Left colon (tissue), 2 donors: ENCODE measurements at places on chromosomes 1 and 21. TPM values are rescaled to one million over a fixed set of nuclear protein-coding genes. Genes with fewer than 3 reads are reported as not detected.
A peak's percentile ranks its signal among the peaks of the same experiment; 100 is the strongest.

Gene OR1C1
- total RNA-seq = not detected

Gene KCNE1
- 1.2 TPM for total RNA-seq

Gene OR14C36
- not detected for total RNA-seq

Gene CD2
- total RNA-seq = 3.5 TPM

Gene ATP1B1
- total RNA-seq = 795 TPM

Gene MSH4
- 0.15 TPM for total RNA-seq

Gene MANEAL
- total RNA-seq = 7.0 TPM

Gene BTBD19
- 2.9 TPM for total RNA-seq

- DNase-seq = no peak
Observed at GRCh38 chr1:156657741-156658319, 15.9 kb downstream of the BCAN start.

- DNase-seq = no peak
Observed at GRCh38 chr1:116836099-116836498, 73.6 kb upstream of the PTGFRN start.

DNA sequence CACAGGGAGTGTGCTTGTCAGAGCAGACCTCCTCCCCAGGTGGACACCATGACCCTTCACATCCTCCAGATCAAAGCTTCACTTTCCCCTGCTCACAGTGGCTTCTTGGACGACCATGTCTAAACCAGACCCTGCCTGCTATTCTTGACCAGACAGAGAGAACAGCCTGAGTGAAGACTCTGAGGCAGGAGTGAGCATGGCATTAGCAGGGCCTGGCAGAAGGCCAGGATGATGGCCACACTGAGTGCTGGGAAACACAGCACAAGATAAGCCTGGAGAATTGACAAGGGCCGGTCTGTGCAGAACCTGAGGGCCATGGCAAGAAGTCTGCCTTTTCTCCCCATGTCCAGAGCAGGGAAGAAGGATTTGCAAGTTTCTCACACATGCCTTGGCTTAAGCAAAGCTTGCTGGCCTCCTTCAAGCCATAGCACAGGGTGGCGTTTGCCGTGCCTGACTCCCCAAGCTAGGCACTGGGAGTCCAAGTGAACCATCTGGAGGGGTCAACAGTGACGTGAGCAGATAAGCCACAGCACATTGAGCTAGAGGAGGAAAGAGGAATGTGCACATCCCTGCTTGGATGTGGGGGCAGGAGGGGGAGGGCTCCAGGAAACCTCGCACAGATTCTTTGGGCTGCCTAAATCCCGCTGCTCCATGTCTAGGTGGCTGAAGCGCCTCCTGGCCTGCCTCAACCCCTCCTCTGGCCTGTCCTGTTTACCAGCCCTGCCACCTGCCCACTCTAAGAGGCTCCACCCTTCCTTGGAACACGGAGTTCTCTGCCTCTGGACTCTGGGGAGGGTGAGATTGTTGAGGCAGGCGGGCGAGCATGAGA lies 87.1 kb downstream of the CD58 start:
- DNase-seq = peak; percentile 52

DNA sequence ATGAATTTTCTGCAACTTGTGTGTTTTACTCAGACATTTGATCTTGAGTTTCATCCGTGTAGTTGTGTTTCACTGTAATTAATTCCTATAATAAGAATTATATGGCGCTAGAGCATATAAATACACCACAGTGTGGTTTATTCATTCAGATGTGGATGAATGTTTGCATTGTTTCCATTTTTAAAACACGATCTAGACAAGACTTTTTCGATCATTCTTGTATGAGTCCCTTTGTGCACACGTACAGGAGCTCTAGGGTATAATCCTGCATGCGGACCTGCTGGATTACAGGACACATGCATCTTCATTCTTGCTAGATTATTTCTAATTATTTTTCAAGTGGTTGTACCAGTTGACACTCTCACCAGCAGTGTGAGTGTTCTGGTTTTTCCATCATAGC lies 46.8 kb upstream of the CNIH3 start:
- no peak for DNase-seq

GRCh38 chr21:42570841-42571387 lies 57.3 kb downstream of the SLC37A1 start:
- DNase-seq = peak; percentile 19

- DNase-seq = no peak
Observed at GRCh38 chr1:31624309-31624708, 6.8 kb downstream of the HCRTR1 start.

DNA sequence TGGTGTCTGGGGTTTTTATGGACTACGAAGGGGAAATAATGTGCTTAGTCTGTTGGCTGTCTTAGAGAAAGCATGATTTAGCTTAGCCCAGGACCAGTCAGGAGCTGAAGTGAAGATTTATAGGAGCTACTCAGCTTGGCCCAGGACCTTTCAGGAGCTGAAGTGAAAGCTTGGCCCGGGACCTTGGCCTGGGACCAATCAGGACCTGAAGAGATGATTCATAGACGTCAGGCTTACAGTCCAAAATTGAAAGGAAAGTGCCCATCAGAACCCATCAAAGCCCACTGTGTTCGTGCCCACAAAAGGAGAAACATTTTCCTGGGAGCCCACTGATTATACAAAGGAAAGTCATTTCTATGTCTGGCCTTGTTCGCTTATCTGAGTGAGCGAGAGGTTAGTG lies 35.6 kb downstream of the MSTO1 start:
- DNase-seq = no peak

GRCh38 chr1:109788695-109789521 lies 25.2 kb upstream of the EPS8L3 start:
- peak; percentile 24 for DNase-seq

- no peak for DNase-seq
Observed at GRCh38 chr1:40868051-40868723, 6.0 kb upstream of the CITED4 start.

DNA sequence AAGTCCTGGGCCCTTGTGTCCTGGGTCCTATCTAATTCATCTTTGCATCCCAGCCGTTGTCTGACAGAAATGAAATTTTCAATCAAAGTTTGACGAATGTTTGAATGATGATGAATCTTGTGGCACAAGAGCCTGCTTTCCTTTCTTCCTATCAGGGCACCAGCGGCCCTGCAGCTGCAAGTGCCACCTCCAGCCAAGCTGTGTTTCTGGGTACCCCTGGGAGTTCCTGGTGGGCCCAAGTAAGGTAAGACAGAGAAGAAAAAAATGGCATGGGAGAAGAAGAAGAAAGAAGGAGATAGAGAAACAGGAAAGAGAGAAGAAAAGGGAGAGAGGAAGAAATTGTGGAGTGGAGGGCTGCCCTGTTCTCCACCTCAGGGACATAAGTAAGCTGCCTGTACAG lies 782.1 kb upstream of the TPTE start:
- DNase-seq = no peak

DNA sequence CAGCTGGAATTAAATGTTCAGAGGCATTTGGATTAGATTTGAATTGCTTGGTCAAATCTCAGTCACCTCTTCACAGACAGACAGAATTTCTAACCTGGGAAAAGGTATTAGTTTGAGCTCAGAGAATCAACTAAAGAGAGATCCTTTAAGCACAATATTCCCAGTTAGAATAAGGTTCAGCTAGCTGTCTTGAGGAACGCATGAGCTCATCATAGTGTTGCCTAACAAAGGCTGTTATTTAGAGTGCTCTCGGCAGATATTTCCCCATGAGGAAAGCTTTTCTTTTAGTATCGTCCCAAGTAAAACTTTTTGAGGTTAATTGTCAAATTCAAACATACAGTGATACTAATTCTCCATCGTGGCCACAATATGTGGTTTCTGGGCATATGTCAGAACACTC lies 269.9 kb downstream of the HLX start:
- no peak for DNase-seq

- DNase-seq = no peak
Observed at GRCh38 chr1:50975436-50975835, 5.4 kb downstream of the CDKN2C start.

GRCh38 chr1:31154000-31154631 lies 85.6 kb downstream of the NKAIN1 start:
- DNase-seq = no peak

- no peak for DNase-seq
Observed at GRCh38 chr21:46171996-46172862, 12.0 kb downstream of the SPATC1L start.

DNA sequence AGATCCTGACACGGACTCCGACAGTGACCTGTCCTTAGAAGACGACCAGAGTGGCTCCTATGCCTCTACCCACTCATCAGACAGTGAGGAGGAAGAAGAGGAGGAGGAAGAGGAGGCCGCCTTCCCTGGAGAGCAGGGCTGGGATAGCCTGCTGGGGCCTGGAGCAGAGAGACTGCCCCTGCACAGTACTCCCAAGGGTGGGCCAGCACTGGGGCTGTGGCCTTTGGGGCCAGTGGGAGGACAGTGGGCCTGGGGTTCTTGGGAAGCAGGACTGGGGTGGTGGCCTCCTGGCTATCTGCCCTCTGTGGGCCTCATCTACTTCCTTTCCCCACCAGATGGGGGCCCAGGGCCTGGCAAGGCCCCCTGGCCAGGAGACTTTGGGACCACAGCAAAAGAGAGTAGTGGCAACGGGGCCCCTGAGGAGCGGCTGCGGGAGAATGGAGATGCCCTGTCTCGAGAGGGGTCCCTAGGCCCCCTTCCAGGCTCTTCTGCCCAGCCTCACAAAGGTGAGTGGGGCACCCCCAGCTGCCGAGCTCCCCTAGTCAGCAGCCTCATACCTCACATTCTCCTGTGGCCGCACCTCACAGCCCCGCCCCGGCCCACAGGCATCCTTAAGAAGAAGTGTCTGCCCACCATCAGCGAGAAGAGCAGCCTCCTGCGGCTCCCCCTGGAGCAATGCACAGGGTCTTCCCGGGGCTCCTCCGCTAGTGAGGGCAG lies 10.0 kb downstream of the PSRC1 start:
- no peak for DNase-seq

GRCh38 chr1:3992103-3992556 lies 92.1 kb upstream of the C1orf174 start:
- no peak for DNase-seq

DNA sequence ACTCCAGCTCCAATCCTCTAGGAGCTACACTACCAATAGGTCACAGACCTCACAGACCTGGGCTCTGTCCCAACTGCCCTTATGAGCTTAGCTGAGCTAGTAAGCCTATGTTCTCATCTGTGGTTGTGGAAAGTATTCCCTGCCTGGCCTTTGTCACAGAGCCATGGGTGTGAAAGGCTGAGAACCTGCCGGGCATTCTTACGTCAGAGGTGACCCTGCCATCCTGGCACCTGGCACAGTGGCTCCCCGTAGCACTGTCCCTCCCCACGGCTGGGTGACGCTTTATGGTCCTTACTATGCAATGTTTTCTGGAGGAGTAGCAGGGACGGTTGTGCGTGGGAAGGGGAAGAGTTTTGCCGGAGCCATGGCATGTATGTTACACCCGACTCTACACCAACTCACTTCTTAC lies 3.5 kb downstream of the TNFRSF1B start:
- no peak for DNase-seq

- no peak for DNase-seq
Observed at GRCh38 chr21:27068811-27069210, 101.9 kb upstream of the ADAMTS5 start.

- no peak for DNase-seq
Observed at GRCh38 chr1:7941437-7941793, 776 bp upstream of the TNFRSF9 start.

- peak; percentile 29 for DNase-seq
Observed at GRCh38 chr1:230507666-230508402, 81.7 kb upstream of the PGBD5 start.

- no peak for DNase-seq
Observed at GRCh38 chr1:36657826-36658225, 175.1 kb upstream of the CSF3R start.

DNA sequence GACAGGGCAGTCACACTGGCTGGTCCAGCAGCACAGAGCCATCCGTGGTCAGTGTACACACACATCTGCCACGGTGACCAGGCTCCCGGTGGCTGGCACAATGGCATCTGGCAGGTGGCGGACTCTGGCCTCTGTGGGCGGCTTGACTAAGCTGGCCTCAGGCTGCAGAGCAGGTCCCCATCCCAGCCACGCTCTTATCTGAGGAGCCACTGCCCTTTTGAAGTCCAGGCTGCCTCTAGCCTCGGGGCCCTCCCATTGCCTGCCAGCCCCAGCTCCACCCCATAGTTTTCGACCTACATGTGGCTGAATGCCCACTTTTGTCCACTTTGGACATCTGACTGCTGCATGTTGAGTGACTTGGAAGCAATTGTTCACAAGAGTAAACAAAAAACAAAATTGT lies 29.9 kb upstream of the EDN2 start:
- DNase-seq = peak; percentile 70

DNA sequence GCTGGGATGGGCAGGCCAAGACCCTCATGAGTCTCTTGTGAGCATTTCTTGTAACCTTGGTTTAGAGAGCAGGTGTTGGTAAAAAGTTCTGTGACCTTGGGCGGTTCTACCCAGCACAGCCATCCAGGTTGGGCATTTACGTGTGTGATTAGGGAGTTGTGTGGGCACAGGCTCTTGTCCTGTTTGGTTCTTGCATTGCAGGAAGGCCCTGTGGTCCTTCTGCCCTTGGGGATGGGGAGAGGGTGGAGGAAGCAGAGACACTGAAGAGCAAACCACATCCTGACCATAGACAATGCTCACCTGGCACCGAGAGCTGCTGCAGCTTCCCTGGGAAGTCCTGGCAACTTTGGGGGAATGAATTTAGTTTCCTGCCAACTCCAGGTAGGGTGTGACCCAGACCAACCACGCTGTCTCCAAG lies 25.6 kb downstream of the RNF187 start:
- DNase-seq = no peak
